ENCODE measurements at places on chromosomes 7 and 10.

GRCh38 chr7:81692146-81692905, 77.5 kb downstream of the HGF start:
- no peak for DNase-seq

DNA sequence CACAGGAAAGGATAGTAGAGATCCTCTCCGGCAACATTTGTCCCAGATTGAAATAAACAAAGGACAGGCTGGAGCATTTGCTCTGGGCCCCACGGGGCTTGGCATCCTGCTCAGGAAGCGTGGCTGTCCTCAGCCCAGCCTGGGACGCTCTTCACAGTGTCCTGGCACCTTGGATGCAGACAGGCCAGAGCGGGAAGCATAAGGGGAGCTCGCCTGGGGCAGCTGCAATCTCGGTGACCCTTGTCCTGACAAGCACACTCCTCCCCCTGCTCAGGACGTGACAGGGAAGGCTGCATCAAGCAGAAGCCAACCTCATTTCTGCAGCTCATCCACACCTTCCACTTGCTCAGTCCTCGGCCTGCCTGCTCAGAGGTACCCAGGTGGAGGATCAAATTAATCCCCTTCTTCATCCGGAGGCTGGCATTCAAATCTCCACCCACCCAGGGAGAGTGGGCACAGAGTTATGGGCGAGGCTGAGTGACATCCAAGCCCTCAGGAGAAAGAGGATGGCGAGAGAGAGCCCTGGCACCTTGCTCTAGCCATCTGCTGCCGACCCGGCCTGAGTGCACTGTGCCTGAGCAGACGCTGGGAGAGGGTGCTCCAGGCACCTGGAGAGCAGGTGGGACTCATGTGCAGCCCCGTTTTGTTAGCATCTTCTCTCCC, 47.6 kb downstream of the ABRAXAS2 start:
- no peak for DNase-seq

- DNase-seq: no peak
Measured at GRCh38 chr7:94658826-94659225, 2.9 kb upstream of the SGCE start.

- DNase-seq: no peak
Measured at GRCh38 chr10:130721971-130722370, 585.8 kb downstream of the GLRX3 start.

DNA sequence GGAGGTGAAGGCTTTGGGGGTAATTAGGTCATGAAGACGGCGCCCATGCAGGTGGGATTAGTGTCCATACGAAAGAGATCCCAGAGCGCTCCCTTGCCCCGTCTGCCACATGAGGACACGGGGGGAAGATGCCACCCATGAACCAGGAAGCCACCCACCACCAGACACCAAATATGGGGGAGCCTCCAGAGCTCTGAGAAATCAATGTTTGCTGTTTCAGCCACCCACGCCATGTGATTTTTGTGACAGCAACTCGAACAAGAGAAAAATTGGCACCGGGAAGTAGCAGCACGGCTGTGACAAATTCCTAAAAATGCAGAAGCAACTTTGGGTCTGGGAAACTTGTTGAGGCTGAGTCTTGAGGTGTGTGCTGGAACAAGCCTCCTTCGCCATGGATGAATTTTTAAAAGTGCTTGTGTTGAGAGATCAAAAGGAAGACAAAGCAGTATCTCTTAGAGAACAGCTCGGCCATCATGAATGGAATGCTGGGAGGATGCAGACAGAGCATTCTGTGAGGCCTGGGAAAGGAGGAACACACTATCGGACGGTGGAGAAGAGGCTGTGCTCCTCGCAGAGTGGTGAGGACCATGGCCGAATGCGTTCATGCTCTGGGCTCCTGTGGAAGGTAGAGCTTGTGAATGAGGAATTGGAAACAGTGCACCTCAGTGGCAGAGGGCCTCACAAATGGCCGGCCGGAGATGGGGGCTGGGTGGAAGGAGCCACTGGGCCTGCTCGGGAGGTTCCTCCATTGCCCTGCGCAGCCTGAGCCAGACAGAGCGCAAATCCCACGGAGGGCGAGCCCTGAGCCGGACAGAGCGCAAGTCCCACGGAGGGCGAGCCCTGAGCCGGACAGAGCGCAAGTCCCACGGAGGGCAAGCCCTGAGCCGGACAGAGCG, 277.5 kb downstream of the PTPRN2 start:
- DNase-seq: no peak

DNA sequence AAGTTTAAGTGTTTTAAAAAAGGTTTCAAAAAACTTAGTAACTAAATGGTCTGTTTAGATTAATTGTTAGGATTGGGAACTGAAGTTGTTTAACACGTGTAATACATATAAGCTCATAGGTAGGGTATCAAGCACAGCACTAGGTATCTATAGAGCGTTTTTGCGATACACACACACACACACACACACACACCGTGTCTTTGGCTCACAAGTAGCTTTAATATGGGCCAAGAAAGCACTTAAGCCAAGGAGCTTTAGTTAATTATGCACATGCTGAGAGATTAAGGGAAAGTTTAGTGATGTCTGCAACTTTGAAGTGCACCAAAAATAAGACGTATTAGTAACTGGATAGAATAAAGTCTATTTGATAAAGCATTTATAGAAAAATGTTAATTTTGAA, 93.8 kb upstream of the CNTNAP2 start:
- no peak for DNase-seq

- no peak for DNase-seq
Measured at GRCh38 chr7:2307690-2308107, 6.5 kb downstream of the SNX8 start.

GRCh38 chr10:75542084-75542483, 110.7 kb downstream of the LRMDA start:
- no peak for DNase-seq

DNA sequence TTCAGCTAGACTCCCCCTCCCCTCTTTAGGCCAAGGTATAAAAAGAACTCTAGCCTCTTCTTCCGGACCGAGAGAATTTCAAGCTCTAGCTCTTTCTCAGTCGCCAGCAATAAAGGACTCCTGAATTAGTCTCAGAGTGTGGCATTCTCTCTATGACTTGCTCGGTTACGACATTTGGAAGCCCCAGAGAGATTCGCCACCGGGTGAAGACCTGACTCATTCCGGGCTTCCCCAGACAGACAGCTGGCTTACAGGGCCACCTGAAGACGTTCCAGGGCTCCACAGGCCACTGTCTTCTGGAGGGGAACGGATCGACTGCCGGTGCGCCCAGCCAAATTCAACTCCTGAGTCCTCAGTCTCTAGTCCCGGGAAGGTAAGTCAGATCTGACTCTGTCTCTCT, at the start of gene AKR1B15:
TSS of gene AKR1B15 (plus strand) at position 234 of the 400 bp plus-strand sequence. CDS start 15,510 bp downstream, outside the sequence.
- no peak for DNase-seq

GRCh38 chr10:60807499-60807898, 29.2 kb downstream of the CDK1 start:
- DNase-seq: no peak

GRCh38 chr7:114303301-114303700, 111.3 kb upstream of the FOXP2 start:
- no peak for DNase-seq

GRCh38 chr10:50469778-50470193, 154.0 kb downstream of the SGMS1 start:
- no peak for DNase-seq

GRCh38 chr7:116780521-116780920, 81.9 kb upstream of the CAPZA2 start:
- DNase-seq: no peak

- no peak for DNase-seq
Measured at GRCh38 chr10:26508016-26508415, 69.9 kb downstream of the APBB1IP start.

GRCh38 chr10:3173171-3173878, 743 bp upstream of the PITRM1 start:
- DNase-seq: peak; percentile 51

DNA sequence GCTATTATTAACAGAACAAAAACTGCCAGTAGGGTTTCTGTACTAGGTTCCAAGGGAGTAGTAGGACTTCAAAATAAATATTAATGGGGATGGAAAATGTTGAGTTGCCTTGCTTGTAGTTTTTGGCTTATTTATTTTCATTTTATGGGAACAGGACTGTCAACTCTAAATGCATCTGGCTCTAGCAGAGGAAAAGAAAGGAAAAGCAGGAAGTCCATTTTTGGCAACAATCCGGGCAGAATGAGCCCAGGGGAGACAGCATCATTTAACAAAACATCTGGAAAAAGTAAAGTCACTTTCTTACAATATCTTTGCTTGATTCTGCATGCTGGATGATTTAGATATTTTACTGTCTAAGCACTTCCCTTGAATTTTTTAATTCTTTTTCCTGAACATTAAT, 69.4 kb downstream of the NOC3L start:
- DNase-seq: no peak

- no peak for DNase-seq
Measured at GRCh38 chr7:112509402-112509801, 28.6 kb downstream of the LSMEM1 start.

DNA sequence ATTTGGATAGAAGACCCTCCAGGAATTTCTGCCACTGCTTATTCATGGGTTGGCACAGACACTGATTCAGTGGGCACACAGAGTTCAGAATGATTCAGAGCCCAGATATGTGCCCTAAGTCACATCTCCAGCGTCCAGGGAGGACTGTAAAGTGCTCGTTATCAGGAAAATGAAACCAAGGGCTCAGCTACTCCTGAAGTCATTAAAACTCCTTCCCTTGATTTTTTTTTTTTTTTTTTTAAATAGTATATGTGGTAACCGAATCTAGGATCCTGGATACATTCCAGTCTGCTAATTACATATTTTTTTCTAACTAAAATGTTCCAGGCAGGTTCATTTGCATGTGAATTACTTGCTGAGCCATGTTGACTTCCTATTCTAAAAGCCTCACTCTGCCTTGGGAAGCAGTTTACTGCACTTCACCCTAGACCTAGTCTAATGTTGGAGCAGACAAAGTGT, 34.7 kb downstream of the MET start:
- no peak for DNase-seq

- no peak for DNase-seq
Measured at GRCh38 chr10:87675396-87676376, 16.0 kb downstream of the PAPSS2 start.

GRCh38 chr7:157339777-157340677, 3.2 kb downstream of the DNAJB6 start:
- peak; percentile 13 for DNase-seq

DNA sequence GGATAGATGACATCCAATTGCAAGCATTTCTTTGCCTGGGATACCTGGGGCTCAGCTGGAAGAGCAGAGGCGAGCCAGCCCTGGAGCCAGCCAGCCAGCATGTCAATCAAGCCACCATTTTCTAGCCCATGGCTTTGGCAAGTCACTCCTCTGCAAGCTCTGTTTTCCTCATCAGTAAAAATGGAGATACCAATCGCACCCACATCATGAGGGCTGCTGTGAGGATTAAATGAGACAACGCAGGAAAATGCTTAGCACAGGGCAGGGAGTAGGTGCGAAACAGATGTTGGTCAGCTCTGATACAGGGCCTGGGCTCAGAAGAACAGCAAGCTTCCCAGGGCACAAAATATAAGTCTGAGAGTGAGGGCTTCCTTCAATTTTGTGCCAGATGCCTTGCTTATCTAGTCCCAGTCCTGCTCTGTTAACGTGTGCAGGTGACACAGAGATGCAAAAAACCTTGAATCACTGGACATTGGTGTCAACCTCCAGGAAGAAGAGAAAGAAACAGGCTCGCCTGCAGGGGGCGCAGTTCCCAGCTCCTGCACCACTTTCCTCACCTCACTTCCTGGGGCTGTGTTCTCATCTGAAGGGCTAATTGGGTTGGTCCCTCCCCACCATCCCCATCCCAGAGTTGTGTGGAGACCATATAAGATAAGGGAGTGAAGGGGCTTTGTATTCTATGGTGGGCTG, 72.8 kb upstream of the CACUL1 start:
- DNase-seq: no peak

DNA sequence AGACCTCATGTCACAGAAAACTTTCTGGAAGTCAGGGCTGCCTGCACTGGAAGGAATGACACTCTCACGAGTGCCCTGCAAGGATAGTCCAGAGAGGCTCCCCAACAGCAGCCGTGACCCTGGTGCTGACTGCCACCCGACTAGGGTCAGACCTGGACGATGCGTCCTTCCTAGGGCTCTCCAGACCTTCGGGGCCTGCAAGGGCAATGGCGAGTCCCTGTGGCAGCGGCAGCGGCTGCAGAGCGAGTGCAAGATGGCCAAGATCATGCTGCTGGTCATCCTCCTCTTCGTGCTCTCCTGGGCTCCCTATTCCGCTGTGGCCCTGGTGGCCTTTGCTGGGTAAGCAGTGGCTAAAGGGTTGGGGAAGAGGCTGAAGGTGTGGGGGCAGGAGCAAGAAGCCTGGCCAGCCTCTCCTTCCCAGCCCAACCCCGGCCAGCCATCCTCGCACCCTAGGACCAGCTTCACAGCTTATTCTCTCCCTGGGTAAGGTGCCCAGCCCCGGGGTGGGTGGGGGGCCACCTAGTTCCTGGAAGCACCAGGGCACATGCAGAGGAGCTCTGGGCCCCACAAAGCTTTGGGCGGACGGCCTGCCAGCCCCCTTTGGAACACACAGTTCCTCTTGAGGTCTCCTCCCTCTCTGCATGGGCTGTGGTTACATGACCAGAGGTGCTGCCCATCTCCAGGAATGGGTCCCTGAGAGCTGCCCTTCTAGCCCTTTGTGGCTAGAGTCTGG, 5.5 kb downstream of the OPN4 start:
- no peak for DNase-seq

DNA sequence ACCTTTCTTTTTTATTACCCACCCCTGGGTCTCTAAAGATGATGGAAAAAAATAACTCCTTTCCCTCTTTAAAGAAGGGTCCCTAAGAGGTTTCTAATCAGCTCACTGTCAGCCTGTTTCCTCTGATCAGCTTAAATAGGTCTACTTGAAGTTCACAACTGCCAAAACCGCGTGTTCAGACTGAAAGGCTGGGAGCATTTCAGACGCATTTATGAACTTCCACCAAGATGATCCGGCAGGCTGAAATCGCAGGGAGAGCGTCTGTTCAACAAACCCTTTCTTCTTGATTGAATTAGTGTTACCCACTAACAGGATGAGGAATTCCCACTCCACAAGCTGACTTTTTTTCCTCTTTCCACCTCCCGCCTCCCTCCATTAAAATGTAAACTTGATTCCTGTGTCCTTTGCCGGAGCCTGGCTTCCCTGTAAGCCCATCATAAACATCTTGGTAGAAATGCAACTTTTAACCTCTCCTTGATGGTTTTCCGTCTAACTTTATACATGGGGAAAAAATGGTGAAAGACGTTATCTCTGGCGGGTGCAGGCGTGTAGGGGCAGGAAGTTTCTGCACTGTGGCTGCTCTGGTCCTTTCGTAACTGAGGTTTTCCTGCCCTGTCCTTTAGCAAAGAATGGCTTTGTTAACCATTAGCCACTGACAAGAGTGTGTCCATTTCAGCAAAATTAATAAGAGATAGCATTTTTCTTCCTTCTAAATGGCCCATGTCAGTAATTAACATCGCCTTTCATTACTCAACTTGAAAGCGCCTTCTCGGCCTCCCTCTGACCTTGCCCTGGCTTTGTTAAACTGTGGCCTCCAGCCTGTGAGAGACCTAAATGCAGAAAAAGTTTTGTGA, 130.7 kb downstream of the BAMBI start:
- no peak for DNase-seq

GRCh38 chr7:20133803-20134202, 83.4 kb downstream of the MACC1 start:
- DNase-seq: no peak

DNA sequence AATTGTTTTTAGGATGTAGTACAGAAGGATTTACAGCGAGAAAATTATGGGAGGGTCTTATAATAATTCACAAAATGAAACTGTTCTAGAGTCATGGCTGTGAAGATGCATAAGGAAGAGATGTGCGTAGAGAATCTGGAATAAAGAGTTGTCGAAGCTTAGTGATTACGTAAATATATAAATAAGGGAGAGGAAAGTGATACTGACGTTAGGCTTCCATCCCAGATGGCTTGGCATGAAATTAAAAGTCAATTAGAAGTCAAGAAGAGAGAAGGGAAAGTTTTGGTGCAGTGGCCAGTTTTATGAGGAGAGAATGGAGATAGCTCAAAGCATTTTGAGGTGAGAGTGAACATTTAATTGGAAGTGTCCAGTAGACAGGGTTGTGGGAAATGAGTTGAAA, 85.5 kb downstream of the LCOR start:
- DNase-seq: no peak

Data from activated naive CD4-positive, alpha-beta T cell (primary cell).